NCI-H1930 (cell line): ENCODE measurements at places on chromosomes 3 and 15.

DNA sequence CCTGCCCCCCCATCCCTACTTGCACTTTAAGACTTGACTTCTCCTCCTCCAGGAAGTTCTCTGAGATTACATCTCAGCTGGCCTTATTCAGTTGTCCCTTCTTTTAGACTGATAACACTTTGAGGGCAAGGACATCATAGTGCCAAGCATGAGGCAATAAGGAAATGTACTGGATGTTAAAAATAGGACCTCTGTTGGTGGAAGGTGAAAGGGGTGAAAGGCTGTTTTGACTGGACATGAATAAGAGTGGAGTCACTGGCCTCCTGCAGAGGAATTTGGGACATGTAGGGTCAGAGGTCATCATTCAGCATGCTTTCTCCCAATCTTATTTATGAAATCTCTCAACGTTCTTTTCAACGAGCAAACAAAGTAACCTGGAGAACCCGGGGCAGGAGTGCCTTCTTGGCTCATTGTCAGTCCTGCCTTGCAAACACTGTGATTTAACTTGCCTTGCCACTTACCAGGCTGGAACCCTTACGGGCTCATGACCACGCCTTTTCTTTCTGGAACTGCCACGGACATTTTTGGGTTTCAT lies 38.6 kb downstream of the TRIM71 start:
- DNase-seq, result no peak

- DNase-seq, result no peak
Measured at GRCh38 chr3:182605882-182606611, 187.3 kb upstream of the ATP11B start.

DNA sequence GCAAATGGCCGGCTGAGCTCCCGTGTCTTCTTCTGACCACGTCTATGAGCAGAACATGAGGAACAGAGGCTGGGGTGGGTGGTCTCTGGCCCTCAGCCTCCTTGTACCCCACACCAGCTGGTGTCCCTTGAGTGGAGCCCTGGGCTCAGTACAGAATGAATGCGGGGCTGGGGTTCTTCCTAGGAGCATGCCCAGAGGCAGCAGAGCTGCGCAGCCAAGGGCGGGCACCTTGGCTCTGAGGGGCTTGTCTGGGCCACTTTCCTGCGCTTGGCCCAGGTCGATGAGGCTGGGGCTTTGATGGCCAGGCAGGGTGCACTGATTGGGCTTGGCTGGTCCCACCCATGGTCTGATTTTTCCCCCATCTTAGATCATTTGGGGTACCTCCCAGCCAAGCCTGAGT lies 6.4 kb downstream of the SCN5A start:
- DNase-seq, result no peak

DNA sequence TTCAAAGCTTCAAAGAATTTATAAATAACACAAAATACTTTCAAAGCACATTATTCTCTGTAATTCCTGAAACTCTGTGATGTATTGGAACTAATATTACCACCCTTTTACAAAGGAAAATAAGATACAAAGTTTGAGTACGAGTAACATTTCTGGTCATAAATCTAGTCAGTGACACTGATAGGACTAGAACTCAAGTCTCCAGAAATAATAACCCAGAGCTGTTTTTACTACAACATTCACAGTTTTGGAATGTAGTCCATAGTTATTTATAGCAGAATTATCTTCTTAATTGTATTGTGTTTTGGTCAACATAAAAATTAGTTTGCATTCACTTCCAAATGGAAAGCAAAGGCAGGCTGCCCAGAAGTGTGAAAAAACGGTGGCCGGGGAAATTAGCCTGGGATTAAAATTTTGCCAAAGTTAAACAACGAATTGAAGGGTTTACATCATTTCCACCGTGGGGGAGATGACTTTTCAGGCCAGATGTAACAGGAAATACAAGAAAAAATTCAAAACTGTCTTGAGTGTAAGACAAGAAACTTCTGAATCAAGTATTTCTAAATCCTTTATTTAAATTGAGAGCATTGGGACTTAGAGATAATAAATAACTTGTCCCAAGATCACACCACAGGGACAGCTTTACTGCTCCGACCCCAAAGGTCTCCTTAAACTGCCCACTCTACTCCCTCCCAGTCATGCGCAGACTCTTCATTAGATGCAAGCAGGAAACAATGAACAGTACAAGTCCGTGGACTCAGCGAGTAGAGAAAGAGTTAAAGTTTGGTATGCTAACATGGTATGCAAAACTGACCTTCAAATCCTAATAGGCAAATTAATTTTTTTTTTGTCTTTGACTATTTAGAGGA lies 74.3 kb upstream of the VGLL4 start:
- no peak for DNase-seq

- DNase-seq, result no peak
Measured at GRCh38 chr3:189531271-189531670, 99.9 kb upstream of the TP63 start.

DNA sequence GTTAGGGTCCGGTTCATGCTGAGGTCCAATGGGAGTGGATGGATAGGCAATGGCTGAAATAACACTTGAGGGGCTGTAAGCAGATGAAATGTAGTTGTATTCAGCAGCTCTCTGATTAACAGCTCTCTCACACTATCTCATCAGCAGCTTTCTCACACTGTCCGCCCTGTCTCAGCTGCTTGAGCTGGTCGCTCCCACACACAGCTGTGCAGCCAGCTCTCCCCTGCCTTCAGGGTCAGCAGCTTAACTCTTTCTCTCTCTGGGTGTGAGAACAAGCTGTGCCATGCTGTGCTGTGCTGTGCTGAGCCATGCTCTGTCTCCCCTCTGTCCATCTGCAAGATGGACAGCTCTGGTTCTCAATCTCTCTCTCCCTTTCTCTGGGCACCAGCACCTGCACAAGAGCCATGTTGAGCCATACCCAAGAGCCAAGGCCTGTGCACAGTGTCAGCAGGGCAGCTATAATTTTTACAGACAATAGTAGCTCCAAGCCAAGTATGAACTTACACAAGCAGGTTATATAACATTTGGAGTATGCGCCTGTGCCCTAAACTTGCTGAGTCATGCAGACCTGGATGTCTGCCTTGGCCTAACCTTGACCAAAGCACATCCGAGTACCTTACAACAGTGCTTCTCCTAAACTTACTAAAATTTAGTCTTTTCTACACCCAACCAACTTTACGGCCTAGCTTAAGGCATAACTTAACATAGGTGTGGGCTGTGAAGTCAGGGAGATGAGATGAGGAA lies 291.3 kb upstream of the TRIM42 start:
- no peak for DNase-seq

DNA sequence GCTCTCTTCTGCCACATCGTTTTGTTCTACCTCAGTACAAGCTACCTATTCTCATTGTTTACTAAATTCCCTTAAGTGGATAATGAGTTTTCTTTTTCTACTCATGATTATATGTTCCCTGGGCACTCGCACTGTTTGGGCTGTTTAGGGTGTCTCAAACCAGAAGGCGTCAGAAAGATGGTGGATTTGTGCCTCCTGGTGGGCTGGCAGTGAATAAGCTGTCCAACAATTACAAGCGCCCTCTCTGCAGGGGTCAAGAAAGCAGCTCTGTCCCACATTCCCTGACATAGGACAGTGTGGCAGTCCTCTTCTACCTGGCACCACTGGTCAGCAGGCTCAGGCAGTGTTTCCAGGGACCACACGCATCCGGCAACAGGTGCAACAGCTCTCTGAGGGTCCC lies 173.4 kb upstream of the PPP2R3A start:
- no peak for DNase-seq

- no peak for DNase-seq
Measured at GRCh38 chr3:185822221-185823000, 2.4 kb downstream of the IGF2BP2 start.

DNA sequence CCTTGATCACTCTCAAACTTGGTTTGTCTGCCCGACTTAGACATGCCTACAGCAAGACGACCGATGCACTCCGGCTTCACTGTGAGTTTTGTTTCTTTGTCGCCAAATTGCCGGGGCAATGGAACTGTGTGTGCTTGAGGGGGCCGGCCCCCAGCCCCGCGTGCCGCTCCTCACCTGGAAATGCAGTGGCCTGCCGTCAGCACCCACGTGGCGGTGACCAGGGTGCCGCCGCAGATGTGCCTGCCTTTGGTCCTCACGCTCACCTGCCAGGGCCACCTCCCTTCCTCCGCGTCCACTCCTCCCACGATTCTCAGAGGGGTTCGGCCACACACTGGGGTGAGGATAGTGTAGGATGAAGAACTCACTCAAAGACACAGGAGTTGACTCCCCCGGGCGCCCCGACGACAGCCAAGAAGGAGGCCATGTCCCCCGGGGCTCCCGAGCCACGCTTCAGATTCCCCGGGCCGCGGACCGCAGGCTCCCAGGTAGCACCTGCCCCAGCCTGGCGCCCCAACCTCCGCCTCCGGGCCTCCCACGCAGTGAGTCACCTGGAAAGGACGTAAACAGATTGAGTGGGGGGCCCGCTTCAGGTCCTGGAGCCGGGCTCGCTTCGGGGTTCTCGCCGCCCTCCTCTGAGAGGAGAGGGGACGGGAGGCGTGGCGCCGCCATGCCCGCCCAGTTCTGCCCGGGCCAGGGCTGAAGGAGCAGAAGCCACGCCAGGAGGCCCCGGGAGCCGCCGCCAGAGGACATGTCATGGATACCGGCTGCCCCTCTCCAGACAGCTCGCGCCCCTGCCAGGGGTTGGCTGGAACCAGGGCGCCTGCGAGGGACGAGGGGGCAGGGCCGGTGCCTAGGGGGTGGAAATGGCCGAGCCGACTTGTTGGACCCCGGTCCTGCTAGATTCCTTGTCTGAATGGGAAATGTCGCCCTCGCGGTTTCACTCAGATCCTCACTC lies 29.6 kb downstream of the MYL3 start:
- DNase-seq, result no peak

DNA sequence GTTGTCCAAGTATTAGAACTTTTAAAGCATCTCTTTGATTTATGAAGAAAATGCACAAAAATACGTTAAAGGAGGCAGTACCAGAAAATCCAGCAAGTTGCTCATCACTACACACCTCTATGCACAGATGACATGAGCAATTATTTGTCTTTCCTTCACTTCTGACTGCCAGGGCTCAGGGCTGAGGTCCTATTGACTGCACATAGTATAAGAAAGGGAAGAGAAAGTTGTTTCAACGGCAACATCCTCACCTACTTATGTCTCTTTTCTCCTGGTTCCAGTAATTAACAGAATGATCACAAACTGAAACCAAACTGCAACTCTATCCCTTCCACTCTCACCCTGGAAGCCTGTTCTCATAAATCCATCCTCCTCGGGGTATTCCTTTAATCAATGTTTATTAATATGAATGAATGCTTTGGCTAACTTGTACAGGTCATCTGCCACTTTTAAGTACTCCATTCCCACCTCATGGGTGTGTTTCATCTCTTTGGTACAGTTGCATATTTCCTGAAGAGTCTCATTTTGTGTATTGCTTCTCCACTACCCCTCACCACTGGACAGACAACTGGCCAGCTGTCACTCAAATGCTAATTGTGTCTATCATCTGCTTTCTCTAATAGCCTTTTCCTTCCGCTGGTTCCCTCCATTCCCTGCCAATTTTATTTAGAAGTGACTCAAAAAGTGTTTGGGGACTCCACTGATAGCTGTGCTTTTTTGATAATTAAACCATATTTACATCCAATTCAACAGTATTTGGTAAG lies 34.5 kb downstream of the RAB27A start:
- DNase-seq, result no peak

- no peak for DNase-seq
Measured at GRCh38 chr15:52464478-52464877, 64.2 kb downstream of the MYO5A start.

- DNase-seq, result no peak
Measured at GRCh38 chr3:55518451-55518850, 31.3 kb upstream of the WNT5A start.
